ENCODE measurements at places on chromosomes 12 and 14.

- DNase-seq = no peak
Measured at GRCh38 chr12:131909752-131910219, 15.4 kb downstream of the ULK1 start.

DNA sequence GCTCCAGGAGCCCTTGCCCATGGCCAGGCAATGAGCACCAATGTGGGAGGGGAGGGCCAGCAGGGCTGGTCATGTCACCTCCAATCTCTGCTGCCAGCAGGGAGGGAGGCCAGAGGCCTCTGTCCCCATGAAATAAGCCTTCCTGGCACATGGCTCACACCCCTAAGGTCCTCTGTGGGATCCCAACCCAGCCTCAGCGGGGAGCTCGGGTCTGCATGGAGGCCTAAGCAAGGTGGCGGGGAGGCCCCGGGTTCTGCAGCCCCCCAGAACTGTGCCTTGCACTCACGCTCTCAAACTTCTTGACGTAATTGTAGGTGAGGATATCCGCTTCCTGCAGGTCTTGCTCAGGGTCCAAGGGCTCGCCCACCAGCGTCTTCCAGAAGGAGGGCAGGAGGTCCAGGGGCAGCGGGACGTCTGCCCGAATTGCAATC lies 41.7 kb downstream of the TRAFD1 start:
- DNase-seq = no peak

DNA sequence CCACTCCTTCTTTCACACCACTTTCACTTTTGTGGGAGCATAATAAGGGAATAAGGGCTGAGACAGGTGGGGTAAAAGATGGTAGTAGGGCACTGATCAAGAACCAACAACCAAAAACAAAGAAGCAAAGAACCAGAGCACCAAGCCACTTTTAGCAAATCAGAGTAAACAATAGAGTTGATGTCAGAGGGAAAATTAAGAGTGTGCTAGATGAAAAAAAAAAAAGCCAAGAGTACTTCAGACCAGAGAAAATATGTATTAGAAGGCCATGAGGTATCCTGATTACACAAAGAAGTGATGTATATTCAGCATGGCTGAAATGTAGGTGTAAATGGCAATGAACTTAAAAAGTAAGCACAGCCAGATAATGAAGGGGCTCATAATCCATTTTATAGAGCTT lies 75.4 kb downstream of the ABCC9 start:
- DNase-seq = no peak

DNA sequence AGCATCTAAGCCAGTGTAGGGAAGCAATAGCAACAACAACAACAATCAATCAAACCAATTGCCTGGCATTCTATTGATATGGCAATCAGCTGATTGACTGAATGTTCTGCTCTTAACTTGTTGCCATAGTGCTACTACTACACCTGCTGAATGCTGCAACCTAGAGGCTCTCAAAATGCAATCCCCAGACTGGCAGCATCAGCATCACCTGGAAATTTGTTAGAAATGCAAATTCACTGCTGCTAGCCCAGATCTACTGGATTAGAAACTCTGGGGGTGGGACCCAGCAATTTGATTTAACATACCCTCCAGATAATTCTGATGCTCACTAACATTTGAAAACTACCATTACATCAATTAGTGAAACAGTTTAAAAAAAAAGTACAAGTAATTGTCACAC lies 363.6 kb downstream of the SNAPC1 start:
- DNase-seq = no peak

GRCh38 chr14:24071836-24072430 lies 571 bp downstream of the CPNE6 start:
- DNase-seq = peak; percentile 60

GRCh38 chr12:47704719-47705118 lies 1.1 kb downstream of the RPAP3 start:
- DNase-seq = no peak

DNA sequence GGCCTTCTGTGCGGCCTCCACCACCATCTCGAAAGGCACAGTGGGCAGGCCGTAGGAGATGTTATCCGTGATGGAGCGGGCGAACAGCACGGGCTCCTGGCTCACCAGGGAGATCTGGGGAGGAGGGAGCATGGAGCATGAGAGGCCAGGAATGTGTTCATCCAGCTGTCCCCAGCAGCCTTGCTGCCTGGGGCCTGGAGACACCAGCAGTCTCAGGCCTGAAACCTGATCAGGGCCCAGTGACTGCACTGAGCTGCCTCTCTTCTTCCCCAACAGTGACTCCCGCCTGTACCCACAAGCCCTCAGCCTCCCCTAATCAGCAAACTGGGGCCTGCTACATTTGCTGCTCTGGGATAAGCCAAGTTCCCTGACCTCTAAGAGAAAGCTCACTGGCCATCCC lies 30.9 kb downstream of the ABCB9 start:
- no peak for DNase-seq

DNA sequence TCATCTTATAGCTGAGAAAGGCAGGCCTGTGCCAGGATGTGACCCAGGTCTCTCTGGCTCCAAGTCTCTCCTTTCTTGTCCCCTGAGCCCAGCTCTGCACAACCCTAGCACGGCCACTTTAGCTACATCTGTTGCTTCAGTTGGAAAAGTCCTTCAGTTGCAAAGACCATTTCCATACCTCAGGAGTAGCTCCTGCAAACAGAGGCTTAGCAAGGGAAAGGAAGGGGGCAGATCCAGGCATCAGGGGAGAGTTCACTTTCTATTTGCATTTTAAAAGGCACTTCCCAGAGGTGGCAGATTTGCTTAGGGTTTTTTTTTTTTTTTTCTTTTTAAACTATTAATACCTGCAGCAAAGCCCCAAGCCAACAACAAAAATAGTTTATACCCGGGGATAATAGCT lies 3.0 kb upstream of the PITPNM2 start:
- DNase-seq = no peak

- DNase-seq = no peak
Measured at GRCh38 chr12:25459541-25459951, 93.5 kb downstream of the LMNTD1 start.

DNA sequence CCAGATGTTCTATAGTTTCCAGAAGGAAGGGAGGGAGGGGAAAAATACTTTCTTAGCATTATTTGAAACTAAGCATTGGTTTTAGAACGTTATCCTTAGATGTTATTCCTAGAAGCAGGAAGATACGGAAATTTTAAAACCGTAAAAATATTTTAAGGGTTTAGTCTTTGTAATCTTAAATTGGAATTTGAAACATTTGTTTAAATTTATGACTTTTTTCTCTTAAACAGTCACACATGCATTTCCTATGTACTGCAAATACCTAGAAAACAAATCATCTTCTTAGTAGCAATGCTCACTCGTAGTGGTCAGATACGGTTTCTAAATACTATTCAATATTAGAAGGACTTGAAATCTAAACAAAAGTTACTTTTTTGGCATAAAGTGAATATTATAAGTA lies 282.0 kb downstream of the ERC1 start:
- DNase-seq = no peak

DNA sequence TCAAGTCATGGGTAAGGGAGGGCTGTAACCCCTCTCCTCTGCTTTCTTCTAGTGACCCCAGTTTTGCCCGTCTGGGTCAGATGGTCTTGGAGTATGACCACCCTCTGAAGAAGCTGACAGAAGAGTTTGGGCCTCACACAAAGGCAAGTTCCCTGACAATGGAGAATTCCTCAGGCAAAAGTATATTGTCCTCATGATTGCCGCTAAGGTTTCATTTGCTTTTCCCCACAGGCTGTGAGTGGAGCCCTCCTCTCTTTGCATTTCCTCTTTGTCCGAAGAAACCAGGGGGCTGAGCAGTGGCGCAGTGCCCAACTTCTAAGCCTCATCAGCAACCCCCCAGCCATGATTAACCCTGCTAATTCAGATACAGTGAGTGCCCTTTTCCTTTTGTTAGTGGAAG lies 12.1 kb downstream of the NCKAP1L start:
- DNase-seq = no peak

DNA sequence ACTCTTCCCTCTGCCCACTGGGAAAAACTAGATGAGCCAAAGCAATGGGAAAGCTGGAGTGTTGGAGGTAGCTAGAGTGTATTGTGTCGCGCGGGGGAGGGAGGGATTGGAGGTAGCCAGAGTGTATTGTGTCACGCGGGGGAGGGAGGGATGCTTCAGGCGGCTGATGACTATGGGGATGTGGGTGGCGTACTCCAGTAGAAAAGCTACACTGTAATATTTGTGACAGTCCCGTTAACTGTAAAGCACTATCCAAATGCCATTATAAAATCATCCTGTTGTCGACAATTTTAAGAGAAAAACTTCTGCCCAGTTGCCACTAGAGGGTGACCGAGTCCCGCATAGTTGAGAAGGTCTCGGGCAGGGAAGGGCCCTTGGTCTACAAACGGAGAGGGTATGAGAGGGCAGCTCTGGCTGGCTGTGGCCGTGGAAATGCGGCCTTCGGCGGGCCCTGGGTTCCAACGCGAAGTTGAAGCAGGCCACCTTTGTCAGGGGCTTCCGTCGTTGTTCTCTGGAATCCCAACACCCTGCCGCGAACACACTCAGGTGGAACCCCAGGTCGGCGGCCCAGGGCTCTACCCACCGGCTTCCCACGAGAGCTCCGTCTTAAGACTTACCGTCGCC lies 15.1 kb upstream of the PLEK2 start:
- peak; percentile 44 for DNase-seq

GRCh38 chr14:33587791-33588190 lies 363.1 kb downstream of the EGLN3 start:
- no peak for DNase-seq

DNA sequence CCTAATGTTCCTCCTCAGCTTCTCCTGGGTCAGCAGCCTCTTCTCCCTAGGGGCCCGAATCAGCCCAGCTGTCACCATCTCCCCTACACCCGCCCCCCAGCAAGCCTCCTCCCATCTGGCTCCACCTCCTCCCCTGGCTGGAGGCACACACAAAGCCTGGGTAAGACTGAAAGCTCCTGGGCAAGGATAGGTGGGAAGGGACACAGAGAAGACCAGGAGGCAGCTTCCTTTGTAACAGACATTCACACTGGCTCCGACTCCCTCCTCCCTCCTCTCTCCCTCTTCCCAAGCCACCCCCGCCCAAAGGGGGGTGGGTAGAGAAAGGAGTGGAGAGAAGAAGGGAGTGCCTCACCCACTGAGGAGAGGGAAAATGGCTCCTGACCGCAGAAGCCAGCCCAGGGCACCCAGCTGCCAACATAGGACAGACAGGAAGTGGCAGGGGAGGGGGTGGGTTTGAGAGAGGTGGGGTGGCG lies 4.0 kb downstream of the CHD4 start:
- no peak for DNase-seq

DNA sequence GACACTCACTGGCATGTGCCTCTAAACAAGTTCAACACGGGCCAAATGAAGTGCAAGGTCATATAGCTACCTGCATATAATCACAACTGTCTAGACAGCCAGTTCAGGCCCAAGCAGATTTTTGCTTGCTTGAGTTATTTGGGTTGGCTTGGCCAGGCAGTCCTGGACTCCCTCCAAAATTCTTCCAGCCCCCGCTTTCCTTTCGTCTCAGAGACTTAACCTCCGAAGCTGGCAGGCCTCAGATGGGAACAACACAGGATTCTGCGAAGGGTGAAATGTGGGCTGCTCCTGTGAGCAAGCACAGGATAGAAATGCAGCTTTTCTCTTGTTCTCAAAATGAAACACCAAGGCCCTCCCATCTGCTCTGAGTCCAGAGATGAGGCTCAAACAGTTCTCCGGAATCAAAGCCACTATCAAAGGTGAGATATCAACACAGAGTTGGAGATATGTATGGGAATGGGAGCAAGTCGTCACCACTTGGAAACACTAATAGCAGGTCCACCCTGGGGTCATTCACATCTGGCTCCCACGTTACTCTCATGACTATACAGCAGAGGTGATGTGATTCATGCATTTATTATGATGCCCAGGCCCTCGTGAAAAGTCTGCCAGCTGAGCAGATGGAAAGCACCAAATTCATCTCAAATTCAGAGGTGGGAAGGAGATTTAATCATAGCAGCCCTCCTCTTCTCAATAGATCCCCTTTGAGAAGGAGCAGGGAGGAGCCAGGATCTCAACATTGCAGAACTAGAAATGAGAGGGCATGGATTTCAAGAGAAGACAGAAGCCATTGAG lies 389.8 kb downstream of the NUAK1 start:
- DNase-seq = no peak

DNA sequence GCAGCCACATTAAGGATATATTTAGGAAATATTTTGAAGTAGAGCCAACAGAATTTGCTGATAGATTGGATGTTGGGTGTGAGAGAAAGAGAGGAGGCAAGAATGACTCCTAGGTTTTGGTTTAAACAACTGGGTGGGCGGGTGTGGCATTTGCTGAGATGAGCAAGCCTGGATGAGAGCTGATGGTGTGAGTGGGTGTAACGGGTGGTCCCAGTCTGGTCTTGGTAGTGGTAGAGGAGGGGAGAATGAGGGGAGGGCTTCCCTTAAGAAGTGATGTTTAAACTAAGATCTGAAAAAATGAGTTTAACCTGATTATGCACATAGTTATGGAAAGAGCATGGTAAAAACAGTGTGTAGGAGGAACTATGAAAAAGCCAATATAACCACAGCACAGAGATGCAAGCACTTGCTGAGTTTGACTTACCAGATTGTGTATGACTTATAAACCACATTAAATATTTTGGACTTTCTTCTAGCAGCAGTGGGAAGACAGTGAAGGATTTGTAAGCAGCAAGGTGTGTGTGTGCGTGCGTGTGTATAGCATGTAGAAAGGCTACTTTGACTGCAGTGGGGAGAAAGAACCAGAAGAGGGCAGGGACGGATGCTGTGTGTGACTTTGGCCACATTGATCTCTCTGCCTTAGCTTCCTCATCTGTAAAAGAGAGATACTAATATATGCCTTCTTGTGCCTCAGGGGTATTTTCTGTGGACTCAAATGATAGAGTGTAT lies 139.7 kb downstream of the PRIMA1 start:
- DNase-seq = no peak

GRCh38 chr12:32051511-32052211 lies 55.0 kb upstream of the BICD1 start:
- DNase-seq = no peak

DNA sequence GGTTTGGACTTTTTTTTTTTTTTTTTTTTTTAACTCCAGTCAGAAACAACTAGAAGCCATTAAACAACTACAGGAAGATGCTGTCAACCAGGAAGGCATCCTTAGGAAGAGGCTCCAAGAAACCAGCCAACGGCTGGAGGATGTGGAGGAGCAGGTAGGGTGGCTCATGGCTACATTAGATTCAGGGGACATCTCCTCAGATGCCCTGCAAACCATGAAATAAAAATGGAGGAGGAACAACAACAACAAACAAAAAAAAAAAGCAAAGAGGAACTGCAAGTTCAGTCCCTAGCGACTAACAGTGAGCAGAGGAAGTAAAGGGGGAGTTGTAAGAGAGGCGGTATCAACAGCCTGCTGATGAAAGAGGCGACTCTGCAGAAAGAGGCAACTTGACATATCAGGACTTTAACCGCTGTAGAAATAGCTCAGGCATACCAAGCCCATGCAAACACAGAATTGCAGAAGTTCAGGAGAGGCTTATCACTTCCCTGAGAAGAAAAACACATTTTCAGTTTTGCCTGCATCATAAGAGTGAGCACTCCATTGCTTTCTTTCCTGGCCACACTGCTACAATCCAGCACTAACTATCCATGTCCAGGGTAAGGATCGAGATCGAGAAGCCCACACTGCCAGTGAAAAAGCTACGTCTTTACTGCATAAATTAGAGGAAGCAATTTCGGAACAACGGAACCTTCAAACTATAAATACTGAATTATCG lies 103.5 kb upstream of the BCAT1 start:
- DNase-seq = no peak
